ENCODE measurements at places on chromosomes 6 and 20.
A peak's percentile ranks its signal among the peaks of the same experiment; 100 is the strongest.

DNA sequence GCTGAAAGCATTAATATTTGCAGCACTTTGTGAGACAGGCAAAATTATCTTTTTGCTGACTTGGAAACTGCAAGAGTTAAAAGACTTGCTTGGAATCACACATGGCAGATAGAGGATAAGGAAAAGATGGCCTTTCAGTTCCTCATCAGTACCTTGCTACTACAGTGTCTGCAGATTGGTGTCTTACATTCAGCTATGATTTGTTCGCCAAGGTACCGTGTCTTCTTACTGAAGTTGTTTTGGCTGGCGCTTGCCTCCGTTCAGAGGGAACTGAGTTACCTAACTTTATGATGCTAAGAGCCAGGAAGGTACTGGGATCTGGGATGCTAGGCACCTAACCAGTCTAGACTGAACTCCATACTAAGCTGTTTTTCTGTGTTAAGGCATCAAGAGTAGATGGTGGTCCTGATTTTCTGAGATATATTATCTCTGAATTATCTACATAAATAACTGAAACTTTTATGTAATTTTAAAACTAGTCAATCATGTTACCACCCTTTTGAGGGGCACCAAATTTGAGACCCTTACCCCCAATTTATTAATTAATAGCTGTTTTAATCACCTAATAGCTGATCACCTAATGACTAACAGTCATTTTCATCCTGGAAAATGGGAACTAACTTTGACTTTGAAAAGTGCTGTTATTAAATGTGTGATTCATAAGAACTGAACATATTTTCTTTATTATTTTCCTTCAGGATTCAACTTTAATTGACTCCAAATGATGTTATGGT is 2.5 kb downstream of the WTAP start:
- DNase-seq: no peak

- peak; percentile 82 for DNase-seq
Observed at GRCh38 chr6:41257369-41258195, 28.9 kb downstream of the TREM1 start.

GRCh38 chr20:1505361-1505760 is 14.1 kb upstream of the SIRPB2 start:
- DNase-seq: no peak

DNA sequence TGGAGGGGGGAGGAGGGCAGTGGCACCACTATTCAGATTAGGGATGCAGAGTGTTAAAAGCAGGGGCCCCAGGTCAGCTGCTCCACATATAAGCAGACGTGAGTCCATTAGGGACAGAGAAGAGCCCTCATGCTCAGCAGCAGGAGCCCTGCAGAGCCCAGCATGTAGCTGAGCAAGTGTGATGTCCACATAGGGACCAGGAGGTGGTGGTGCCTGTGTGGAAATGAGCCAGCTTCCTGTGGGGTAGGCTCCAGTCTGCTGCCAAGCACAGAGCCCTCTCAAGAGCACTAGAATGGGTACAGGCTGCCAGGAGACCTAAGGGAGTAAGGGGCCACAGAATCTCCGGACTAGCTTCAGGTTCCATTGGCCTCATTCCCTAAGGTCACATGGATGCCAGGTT is 57.9 kb upstream of the MLN start:
- DNase-seq: no peak

- no peak for DNase-seq
Observed at GRCh38 chr6:164379795-164380194, 929.6 kb downstream of the C6orf118 start.

- peak; percentile 19 for DNase-seq
Observed at GRCh38 chr6:223763-224162, 68.5 kb upstream of the DUSP22 start.

GRCh38 chr6:158758941-158759479 is 60.2 kb downstream of the EZR start:
- DNase-seq: no peak

DNA sequence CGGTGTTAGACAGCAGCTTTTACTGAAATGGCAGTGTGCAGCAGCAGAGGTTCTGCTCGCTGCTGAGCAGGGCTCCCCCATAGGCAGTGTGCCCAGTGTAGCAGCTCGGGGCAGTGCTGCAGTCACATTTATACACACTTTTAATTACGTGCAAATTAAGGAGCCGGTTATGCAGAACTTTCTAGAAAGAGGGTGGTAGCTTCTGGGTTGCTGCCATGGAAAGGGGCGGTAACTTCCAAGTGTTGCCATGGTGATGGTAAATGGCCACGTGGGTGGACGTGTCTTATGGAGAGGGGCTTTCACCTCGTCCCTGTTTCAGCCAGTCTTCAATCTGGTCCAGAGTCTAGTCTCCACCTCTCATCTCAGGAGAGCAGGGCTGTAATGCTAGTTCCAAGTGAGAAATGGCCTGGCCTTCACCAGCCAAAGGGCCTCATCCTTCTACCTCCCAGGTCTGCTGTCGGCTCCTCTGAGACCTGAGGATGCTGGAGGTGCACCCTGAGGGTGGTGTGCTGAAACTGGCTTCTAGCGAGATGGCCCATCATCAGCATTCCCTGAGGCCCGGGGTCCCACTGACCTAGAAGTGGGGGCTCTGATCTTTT is 180.5 kb upstream of the PMEPA1 start:
- DNase-seq: no peak

GRCh38 chr6:131001945-131002660 is 60.9 kb downstream of the EPB41L2 start:
- DNase-seq: no peak

- DNase-seq: no peak
Observed at GRCh38 chr6:98525860-98526259, 308.5 kb upstream of the POU3F2 start.

DNA sequence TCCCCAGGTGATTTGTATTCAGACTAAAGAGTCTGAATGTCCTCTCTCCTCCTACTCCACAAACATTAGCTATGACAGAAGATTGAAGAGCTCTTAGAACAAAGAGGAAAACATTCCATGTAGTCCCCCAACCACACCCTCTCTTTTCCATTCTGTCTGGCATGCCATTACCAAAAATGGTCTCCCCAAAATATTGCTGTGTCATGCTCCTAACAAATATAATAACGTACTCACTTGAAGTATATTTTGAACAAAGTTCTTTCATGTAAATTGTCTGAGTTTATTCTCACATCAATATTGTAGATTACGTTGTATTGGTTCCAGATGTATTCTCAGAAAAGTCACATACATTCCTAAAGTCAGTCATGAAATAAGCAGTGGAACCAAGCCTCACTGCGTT is 467.3 kb upstream of the IRAK1BP1 start:
- DNase-seq: no peak

- no peak for DNase-seq
Observed at GRCh38 chr6:31426395-31427354, 23.3 kb downstream of the MICA start.

DNA sequence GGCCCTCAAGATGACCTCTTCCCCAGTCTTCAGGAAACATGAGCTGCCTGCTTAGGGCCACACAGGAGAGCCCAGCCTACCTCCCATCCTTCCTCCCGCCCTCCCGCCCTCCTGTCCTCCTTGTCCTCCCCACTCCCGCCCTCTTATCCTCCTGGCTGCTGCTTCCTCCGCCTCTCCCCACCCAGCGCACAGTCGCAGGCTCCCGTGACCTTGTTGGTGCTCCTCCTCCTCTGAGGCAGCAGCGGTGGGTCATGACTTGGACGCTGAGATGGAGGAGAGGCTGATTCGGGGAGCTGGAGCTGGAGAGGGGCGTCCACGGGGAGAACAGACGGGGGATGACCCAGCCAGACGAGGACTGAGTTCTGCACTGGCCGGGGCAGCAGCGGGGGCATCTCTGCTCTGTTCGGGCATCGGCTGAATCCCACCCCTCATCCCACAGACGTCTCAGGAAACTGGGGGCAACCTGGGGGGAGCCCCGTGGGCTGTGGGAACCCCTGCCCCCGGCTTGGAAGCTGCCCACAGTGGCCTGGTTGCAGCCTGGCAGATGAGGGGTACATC is 32.4 kb downstream of the CHRNA4 start:
- no peak for DNase-seq

DNA sequence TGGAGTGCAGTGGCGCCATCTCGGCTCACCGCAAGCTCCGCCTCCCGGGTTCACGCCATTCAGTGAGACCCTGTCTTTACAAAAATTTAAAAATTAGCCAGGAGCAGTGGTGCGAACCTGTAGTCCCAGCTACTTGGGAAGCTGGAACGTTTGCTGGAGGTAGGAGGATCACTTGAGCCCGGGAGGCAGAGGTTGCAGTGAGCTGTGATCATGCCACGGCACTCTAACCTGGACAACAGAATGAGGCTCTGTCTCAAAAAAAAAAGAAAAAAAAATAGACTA is 5.7 kb upstream of the PARD6B start:
- DNase-seq: no peak

GRCh38 chr20:45436732-45437485 is 21.0 kb downstream of the PIGT start:
- DNase-seq: peak; percentile 81

DNA sequence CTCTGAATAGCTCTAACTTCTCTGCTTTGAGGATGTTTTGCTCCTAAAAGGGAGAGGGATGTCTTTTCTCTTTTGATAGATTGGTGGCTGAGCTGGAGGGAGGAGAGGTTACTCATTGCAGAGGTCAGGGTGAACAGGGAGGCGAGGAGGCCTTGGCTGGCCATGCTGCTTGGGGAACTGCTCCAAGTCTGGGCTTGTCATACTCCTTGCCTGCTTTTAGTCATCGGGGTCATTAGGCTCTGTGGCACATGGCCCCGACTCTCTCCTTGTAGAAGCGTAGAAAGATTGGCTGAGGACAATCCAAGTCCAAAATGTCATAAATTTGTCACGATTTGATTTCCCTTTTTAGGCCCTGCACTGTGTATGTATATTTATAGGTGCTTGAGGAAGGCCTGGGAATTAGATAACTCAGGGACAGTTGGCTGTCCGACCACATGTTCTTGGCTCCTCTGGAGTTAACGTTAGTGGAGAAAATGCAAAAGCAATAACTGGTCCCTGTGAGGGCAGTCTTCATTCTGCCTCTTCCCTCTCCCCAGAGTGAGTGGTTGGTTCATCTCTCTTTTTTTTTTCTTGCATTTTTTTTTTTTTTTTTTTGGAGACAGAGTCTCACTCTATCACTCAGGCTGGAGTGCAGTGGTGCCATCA is 160.1 kb downstream of the SCP2D1 start:
- DNase-seq: no peak

- peak; percentile 6 for DNase-seq
Observed at GRCh38 chr20:13199279-13199678, 21.8 kb upstream of the ISM1 start.

DNA sequence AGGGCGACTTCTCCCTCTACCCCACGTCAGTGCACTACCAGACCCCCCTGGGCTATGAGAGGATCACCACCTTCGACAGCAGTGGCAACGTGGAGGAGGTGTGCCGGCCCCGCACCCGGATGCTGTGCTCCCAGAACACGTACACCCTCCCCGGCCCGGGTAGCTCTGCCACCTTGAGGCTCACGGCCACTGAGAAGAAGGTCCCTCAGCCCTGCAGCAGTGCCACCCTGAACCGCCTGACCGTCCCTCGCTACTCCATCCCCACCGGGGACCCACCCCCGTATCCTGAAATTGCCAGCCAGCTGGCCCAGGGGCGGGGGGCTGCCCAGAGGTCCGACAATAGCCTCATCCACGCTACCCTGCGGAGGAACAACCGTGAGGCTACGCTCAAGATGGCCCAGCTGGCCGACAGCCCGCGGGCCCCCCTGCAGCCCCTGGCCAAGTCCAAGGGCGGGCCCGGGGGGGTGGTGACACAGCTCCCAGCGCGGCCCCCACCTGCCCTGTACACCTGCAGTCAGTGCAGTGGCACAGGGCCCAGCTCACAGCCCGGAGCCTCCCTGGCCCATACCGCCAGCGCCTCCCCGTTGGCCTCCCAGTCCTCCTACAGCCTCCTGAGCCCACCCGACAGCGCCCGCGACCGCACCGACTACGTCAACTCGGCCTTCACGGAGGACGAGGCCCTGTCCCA is 57.5 kb upstream of the TMEM181 start:
- no peak for DNase-seq
